Stimulated activated CD8-positive, alpha-beta memory T cell treated with anti-CD3 and anti-CD28 coated beads, Interleukin-4, amount 100 ng/mL, for 4 hours (primary cell): ENCODE measurements at places on chromosomes 7 and 10.

GRCh38 chr10:113331961-113332360 lies 220.9 kb upstream of the HABP2 start:
- no peak for DNase-seq

- DNase-seq: no peak
Observed at GRCh38 chr7:33053721-33054120, 8.9 kb downstream of the NT5C3A start.

- DNase-seq: peak; percentile 34
Observed at GRCh38 chr7:36784991-36785940, 61.0 kb upstream of the AOAH start.

DNA sequence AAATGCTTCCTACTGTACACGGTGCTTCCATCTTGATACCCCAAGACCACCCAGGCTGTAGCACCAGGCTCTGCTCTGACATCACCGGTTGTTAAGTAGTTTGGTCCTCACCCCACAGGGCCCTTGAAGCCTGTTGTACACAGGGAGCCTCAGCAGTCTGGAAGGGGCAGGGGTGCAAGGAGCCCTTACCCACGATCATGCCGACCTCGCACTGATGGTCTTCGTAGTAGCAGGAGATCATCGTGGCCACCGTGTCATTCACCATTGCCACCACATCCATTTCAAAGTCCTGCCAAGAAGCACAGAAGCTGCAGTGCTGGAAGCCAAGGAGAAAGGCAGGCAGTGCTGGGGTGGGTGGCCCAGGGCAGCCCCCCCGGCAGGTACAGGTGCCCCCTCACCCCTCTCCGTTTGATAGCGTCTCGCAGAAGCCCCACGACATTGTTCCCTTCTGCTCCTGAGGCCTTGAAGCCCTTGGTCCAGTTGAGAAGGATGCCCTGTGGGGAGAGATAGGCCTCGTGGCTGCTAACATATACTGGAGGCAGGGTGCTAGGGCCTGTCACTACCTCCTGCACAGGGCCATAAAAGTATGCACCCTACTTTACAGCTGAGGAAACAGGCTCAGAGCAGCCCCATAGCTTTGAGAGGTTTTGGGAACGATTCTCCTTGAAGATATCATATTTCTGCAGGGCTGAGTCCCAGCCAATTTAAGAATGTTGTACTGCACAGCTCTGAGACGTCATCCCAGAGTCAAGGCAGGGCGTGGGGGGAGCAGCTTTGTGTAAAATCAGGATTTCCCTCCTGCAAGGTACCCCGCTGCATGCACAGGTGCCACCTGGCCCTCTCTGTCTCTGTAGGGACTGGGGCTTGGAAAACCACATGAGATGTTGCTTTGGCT lies 8.7 kb upstream of the MYL7 start:
- DNase-seq: no peak

GRCh38 chr10:1050554-1050953 lies 1.6 kb upstream of the IDI1 start:
- no peak for DNase-seq

- no peak for DNase-seq
Observed at GRCh38 chr7:68224041-68224741, 1227.6 kb downstream of the TYW1 start.

DNA sequence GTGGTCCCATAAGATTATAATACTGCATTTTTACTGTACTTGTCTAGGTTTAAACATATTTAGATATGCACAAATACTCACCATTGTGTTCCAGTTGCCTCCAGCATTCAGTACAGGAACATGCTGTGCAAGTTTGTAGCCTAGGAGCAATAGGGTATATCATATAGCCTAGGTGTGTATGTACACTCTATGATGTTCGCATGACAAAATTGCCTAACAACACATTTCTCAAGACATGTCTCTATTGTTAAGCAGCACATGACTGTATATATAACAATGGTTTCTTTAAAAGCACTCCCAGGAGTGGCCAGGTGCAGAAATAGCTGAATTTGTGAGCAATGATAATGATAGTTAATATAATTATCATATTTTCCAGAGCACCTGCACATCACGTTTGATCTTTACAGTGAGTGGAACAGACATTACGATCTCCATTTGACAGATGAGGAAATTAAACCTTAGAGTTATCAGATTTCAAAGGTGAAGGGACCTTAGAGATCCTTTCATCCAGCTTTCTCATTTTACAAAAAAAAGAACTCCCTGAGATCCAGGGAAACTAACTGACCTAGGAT lies 99.2 kb upstream of the PDCD4 start:
- DNase-seq: no peak

- no peak for DNase-seq
Observed at GRCh38 chr10:118036281-118036875, 10.4 kb downstream of the RAB11FIP2 start.

DNA sequence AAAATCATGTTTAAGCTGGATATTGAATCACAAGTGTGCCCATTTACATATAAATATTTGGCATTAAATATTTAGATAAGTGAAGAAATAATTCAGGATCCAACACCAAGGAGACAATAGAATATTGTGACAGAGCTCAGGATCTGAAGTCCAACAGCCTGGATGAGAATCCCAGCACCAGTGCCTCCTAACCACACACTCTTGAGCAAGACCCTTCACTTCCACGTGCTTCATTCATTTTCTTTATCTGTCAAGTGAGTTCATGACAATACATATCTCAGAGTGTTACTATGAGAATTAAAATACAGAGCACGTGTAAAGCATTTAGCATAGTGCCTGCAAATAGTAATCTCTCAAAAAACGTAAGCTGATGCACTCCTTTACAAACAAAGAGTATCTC lies 78.4 kb upstream of the IKZF1 start:
- no peak for DNase-seq

DNA sequence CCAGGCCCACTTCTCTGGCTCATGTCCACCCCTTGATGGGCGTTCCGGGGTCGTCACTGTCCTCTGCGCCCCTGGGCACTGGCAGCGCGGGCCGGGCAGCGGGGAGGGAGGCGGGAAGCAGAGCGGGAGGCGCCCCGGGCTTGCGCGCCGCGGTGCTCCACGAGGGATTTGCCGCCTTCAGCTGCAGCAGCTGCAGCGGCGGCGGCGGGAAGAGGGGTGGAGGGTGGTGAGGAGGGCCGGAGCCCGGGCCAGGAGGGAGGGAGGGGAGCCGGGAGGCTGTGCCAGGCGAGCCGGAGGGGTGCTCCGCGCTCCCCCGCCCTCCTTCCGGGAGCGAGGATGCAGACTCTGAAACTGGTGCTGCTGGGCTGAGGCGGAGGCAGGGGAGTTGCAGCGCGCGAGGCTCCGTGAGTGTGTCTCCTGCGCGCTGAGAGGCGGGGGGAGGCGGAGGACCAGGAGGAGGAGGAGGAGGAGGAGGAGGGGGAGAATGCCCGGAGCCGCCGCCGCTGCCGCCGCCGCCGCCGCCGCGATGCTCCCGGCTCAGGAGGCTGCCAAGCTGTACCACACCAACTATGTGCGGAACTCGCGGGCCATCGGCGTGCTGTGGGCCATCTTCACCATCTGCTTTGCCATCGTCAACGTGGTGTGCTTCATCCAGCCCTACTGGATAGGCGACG lies at the start of gene LHFPL3:
TSS of gene LHFPL3 (plus strand) at position 308 of the 674 bp plus-strand sequence.
- DNase-seq: no peak

- DNase-seq: no peak
Observed at GRCh38 chr7:3892157-3892556, 591.1 kb downstream of the SDK1 start.

GRCh38 chr7:149145031-149145845 lies 2.0 kb upstream of the ZNF398 start:
- no peak for DNase-seq

GRCh38 chr10:14705548-14706230 lies 69.0 kb downstream of the FAM107B start:
- no peak for DNase-seq

GRCh38 chr7:35721288-35721687 lies 26.4 kb upstream of the HERPUD2 start:
- DNase-seq: no peak

- DNase-seq: no peak
Observed at GRCh38 chr7:44911911-44912310, 26.6 kb upstream of the PURB start.

DNA sequence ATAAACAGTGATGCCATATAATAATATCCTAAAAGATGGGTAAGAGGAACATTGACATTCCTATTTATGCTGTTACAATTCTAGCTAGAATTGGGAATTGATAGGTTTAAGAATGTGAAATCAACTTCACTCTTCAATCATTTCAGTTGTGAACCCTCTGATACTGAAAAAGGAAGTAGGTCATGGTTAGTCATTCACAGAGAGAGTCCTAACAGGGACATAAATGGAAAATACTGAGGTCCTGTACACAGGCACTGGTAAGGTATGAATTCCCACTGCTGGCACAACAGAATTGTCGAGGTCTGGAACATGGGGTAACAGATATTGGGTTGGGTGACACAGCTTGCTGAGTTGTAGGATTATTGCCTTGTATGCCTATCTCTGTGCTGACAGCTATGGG lies 289.4 kb upstream of the LRRN3 start:
- no peak for DNase-seq

GRCh38 chr10:3136763-3137611 lies 35.6 kb downstream of the PITRM1 start:
- no peak for DNase-seq

DNA sequence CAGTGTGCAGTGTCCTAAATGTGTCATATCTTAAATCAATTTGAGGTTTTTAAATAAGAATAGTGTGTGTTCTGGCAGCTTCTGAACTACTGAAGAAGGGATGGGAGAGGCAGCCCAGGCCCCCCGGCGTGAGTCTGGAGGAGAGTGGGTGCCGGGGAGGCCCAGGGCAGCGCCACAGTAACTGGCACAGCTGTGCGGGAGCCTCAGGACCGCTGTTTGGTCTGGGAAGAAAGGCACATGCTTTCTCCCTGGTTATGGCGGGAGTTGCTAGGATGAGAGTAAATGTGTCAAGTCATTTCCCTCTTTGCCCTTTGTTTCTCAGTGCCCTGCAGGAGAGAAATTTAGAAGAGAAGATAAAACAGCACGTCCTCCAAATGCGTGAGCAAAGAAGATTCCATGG lies 31.9 kb upstream of the PWWP2B start:
- no peak for DNase-seq
